ENCODE measurements at places on chromosomes 1 and 21.

DNA sequence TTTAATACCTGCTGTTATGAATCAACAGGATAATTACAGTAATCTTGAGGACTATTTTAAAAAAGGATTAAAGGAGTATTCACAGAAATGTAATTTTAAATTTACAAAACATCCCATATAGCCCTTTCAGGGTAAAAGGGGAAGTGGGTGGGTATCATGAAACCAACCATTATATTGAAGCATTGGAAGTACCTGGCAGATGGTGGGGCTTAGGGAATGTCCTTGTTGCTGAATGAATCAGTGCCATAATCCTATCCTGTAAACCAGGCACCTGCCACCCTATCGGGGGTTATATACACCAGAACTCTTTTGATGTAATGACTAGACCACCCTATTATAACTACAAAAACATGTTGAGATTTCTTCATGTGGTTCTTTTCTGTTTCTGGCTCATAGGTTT, 30.4 kb downstream of the CDC14A start:
- no peak for DNase-seq

- DNase-seq: no peak
These were observed 4.6 kb downstream of the COL9A2 start for GRCh38 chr1:40312238-40313205.

DNA sequence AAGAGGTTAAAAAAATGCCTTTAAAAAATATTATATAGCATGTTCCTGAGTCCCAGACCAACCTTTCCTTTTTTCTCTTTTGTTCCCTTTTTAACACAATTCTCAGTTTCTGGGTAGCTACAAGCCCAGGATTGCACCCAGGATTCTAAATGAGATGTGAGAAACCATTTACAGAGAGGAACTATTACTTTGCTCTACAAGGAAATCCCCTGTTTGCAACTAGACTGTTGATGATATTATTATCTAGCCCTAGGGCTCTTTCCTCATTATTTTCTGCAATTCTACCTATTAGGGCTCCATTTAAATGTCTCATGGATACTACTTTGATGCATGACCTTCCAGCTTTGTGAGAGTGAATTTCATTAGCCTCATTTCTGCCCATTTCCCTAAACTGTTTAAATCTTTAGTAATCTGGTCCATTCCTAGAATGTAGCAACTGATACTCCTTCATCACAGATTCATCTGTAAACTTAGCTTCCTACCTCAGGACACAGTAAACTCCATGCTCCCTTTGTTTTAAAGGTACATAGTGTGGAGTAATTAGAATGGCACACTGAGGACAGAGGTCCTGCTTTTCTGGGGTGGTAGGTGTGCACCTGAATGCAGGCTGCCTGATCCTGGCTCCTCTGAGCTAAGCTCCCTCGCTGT, 7.1 kb upstream of the KIF14 start:
- no peak for DNase-seq

DNA sequence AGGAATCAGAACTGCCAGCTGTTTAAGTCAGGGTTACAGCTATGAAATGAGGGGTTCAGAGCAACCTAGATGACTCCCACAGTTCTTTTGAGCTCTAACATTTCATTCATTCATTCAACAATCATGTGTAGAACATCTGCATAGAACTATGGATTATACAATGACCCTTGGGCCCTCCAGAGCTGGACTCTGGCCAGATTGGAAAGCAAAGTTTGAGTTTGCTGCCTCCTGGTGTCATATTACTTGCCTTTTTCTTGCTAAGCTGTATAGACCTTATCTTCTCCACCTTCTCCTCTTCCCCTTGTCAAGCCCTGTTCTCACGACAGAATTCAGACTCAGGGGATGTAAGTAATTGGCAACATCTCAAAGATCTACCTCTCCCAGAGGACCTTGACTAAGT, 4.0 kb downstream of the CASQ2 start:
- peak; percentile 49 for DNase-seq

DNA sequence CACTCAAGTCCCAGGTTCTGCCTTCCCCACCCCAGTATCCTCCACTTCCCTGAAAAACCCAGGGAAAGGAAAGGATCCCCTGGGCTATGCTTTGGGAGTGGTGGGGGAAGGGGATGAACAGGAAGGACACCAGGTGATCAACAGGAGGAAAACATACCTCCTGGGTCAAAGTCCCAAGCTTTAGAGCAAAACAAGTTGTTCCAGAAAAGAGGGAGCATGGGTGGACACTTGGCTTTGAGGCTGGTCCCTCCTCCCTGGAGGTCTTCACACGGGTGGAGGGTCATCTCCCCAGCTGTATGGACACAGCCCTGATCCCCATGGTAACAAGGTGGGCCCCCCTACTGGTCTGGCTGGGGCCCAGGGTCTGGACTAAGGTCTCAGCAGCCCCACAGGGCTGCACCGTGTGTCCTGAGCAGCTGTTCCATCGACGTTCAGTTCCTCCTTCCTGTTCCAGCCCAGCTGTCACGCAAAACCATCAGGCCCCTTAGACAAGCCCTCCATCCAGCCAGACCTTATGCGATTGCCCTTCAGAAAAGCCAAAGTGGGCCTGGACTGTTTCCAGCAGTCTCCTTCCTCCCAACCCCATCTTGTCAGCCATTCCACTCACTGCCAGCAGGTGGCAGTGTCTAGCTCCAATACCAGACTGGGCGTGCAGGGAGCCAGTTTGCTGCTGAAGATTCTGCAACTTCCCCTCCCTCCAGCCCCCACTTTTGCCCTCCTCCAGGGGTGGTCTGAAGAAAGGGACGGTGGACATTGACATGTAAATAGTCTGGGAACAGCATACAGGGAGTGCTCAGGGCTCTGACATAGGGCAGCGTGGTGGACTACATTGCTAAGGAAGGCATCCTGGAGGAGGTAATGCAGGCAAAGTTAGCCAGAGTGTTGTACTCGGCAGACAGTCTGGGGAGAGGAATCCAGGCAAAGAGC, 2.9 kb upstream of the PDZK1IP1 start:
- peak; percentile 39 for DNase-seq

- DNase-seq: no peak
These were observed 2.1 kb downstream of the SLAMF6 start for GRCh38 chr1:160520999-160521398.

DNA sequence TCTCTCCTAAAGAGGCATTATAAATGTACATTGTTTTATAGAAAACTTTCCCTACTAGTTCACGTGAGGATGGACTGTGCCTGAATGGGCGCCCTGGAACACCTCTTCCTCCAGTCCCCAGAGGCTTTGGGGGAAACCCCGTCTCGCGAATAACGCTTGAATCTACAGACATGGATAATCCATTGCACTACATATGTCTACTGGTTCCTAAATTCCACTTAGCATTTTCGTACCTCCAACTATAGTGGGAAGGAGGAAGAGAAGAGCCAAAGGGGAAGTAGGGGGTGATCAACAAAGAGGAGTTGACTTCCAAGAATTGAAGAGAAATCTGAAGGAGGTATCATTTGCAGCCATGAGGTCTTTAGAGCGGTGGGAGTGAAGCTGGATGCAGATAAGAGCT, 11.1 kb downstream of the BARHL2 start:
- DNase-seq: no peak

- DNase-seq: peak; percentile 26
These were observed 27.3 kb downstream of the CDCP2 start for GRCh38 chr1:54125386-54126070.

GRCh38 chr1:25073640-25074270, 143.7 kb upstream of the RUNX3 start:
- no peak for DNase-seq

- peak; percentile 96 for DNase-seq
These were observed 61.1 kb downstream of the TOMM20 start for GRCh38 chr1:235067396-235068157.

DNA sequence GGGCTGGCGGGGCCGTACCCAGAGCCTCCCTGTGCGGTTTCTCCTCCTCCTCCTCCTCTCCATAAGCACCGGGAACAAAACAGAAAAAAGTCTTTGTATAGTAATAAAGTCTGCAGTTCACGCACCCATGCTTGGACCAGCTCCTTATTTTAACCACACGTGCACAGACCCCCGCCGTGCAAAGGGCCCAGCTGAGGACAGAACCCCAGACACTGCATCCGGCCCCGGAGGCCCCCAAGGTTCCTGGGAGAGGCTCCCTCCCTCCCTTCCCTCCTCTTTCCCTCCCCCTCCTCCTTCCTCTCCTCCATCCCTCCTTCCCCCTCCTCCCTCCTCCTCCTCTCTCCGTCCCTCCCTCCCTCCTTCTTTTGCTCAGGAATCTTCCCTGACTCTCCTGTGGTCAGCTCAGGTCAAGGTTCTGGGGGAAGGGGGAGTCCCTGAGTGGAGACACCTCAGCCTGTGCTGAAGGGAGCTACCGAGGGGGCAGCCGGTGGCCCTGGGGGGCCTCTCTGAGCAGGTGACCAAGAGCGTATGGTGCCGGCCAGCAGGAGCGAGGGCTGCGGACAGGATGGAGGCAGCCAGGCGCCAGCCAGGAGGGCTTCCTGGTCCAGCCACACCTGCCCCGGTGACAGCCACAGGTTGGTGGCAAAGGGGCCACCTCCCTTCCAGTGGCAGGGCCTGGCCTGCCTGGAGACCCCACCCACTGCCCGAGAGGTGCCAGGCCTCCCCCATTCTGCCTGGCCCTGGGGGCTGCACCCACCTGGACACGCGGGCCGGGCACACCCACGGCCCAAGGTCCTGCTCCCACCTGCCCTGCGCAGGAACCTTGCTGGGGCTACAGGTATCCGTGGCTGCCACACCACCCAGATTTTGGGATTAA, 3.2 kb upstream of the TTLL10 start:
- peak; percentile 13 for DNase-seq

DNA sequence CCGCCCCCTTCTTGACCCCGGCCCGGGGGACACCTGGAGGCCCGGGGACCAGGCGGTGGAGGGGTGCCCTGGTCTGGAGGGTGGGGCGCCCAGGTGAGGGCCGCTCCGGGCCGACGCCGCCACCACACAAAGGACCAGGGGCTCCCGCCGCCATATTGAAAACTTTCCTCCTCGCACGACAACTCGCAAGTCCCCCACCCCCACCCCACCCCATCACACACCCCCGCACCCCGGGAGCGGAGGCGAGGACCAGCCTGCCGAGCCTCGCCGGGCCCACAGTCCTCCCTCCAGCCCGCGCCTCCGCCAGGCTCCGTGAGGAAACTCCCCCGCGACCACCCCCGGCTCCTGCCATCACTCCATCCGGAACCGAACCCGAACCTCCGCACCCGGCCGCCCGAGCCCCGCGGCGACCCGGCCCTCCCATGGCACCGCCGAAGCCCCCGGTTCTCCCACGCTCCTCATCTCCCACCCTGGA, 733 bp downstream of the KDM5B start:
- DNase-seq: peak; percentile 42

- peak; percentile 89 for DNase-seq
These were observed 594.6 kb upstream of the ZP4 start for GRCh38 chr1:238485057-238485911.

DNA sequence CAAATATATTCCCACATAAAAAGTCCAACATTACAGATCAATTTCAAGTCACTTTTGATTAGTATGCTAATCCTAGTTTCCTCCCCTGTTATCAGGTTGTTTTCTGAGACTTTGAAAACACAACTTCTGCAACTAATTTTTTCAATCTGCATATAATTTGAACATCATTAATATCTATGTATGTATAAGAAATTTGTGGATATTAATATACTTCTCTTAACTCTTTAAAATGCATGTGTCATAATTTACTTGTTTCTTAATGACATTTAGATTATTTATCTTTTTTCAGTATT, 48.6 kb downstream of the EXO1 start:
- DNase-seq: no peak

- peak; percentile 51 for DNase-seq
These were observed at the start of gene NBL1 for GRCh38 chr1:19643602-19644394. TSS of gene NBL1 (plus strand) at chr1:19644311. CDS start at chr1:19655031, 10,720 bp downstream.
